ENCODE measurements at places on chromosomes 12 and 14.

DNA sequence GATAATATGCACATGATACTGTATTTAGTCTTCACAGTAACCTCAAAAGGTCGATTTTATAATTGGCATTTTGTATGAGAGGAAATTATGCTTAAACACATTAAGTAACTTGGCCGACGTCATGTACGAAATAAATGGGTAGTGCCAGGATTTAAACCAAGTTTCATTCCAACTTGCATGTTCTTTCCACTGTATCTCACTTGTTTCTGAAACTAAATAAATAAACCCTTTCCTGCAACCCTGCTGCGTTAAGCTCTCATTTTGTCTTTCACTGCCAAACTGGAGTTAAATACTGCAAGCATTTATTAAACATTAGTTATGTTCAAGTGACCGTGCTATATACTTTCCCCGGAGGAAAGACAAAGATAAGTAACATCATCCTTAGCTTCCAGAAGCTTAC, 293.9 kb upstream of the PRKD1 start:
- DNase-seq = no peak

DNA sequence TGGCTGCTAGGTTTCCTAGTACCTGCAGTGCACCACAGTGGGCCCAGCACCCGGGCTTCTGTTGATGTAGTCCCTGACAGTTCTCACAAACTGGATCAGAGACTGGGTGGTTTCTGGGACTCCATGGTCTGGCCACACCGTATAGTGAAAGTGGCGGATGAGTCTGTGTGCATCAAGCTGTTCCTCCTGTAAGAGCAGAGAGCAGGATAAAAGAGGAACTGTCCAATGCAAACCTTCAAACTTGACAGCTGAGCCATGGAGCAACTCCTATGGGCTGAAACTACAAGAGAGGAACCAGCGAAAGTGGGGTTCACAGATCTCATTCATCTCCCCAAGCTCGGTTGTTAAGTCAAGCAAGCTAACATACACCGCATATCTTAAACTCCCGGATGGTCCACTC, 102.8 kb downstream of the PTPRB start:
- DNase-seq = no peak

GRCh38 chr12:51470116-51470515, 45.5 kb downstream of the SLC4A8 start:
- no peak for DNase-seq

DNA sequence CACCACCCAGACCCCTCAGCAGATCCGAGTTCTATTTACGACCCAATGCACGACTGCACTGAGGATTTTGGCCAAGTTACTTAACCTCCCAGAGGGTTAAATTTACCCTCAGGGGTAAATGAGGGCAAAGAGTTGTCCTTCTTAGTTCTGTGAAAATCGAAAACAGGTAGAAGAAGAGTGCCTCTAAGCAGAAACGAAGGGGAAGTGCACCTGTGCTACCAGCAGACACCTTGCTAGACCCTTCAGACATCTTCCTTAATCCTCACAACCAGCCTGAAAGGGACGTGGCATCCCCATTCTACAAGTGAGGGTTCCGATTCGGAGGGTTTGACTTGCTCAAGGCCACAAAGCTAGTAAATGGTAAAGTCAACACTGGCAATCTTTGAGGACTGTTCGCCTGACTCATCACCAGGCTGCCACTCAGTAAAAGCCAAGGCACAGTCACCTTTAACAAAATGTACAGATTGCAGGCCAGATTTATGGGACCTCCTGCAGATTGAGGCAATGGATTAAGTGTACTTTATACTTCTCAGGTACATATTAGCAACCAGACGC, 1.6 kb downstream of the GSG1 start:
- DNase-seq = peak; percentile 17

- DNase-seq = no peak
Measured at GRCh38 chr12:23860019-23860418, 89.5 kb downstream of the SOX5 start.

DNA sequence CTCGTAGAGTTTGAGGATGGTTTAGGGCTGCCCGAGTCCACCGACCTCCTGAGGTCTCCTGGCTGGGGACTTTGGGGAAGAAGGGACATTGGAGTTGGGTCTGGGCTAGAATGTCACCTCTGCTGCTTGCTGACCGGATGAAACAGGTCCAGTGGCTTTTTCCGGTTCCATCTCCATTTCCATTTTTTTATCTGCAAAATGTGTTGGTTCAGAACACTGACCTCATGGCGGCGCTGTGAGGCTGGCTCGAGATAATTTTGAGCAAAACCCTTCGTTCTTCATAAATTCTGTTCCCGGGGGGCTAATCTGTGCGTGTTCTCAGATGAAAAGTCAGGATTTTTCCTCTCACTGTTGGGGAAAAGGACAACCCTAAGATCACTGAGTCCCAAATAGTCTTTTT, 11.7 kb upstream of the MYL2 start:
- DNase-seq = no peak

GRCh38 chr14:65302571-65303189, 109.8 kb upstream of the FUT8 start:
- DNase-seq = no peak

DNA sequence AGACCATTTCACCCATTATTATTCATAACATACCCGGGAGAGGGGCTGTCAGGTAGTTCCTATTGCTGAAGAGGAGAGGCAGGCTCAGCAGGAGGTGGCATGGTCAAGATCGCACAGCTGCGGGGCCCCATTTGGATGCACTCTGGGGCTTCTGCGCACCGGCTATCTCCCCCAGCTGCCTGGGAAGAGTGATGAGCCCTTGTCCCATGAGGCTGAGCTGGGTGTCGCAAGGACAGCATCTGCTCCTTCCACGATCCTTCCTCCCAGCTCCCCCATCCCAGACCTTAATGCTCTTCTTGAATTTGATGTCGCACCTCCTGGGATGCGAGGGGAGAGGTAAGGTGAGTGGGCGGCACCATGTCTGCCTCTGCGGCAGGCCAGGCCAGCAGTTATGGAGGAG, 62.6 kb downstream of the SLC24A4 start:
- no peak for DNase-seq

DNA sequence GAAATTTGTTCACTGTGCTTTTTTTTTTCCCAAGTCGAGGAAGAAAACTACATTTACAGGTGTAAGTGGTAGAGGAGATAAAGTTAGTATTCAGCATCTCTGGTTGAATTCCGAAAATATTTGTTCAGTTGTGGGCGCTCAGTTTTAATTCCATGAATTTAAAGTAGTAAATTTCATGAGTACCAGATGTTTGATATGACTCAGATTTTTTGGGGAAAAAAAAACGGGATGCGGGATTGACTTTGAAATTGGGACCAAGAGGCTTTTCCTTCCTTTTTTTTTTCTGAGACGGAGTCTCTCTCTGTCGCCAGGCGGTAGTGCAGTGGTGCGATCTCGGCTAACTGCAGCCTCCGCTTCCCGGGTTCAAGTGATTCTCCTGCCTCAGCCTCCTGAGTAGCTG, 1.6 kb downstream of the TULP3 start:
- DNase-seq = no peak

GRCh38 chr12:106915635-106916026, 40.1 kb upstream of the TMEM263 start:
- no peak for DNase-seq

Data from stimulated activated CD4-positive, alpha-beta T cell treated with anti-CD3 and anti-CD28 coated beads, Interleukin-4, amount 100 ng/mL, for 4 hours (primary cell).